Renal cortex interstitium (tissue), 15 donors: ENCODE measurements at places on chromosomes 6 and 20. TPM values are rescaled to one million over a fixed set of nuclear protein-coding genes. Genes with fewer than 3 reads are reported as not detected.

GRCh38 chr6:128495536-128496333, 24.7 kb downstream of the PTPRK start:
- DNase-seq: no peak

The GGTLC1 gene
- not detected for polyA plus RNA-seq

GRCh38 chr6:27205375-27206278, 41.9 kb upstream of the PRSS16 start:
- DNase-seq: no peak

DNA sequence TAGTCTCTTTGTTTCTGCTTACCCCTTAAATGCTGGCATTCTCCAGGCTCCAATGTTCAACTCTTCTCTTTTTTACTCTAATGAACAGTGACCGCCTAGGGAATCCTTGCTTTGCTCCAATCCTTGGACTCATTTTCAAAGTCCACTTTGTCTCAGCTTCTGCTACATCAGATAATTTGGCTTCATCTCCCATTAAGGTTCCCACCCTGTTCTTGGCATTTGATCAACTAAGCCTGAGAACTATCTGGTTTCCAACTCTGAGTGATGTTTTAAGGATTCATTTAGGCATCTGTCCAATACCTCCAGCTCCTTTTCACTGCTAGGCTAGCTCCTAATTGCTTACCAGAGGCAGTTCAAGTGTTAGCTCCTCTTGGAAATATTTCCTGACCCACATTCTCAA, 64.9 kb downstream of the ME1 start:
- no peak for DNase-seq

GRCh38 chr6:18405477-18406293, 18.5 kb downstream of the RNF144B start:
- DNase-seq: no peak

DNA sequence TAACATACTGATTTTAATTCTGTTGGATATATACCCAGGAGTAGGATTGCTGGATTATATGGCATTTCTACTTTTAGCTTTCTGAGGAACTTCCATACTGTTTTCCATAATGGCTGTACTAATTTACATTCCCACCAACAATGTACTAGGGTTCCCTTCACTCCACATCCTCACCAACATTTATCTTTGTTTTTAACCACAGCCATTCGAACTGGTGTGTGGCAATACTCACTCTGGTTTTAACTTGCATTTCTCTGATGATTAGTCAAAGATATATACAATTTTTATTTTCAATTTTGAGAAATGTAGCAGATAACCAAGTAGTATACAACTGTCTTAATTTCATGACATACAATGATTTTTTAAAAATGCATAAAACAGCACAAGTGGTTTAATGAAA, 30.3 kb upstream of the ADGRG6 start:
- DNase-seq: no peak

GRCh38 chr6:154292066-154292465, 64.5 kb downstream of the IPCEF1 start:
- no peak for DNase-seq

The COL12A1 gene
- polyA plus RNA-seq: 106 TPM

DNA sequence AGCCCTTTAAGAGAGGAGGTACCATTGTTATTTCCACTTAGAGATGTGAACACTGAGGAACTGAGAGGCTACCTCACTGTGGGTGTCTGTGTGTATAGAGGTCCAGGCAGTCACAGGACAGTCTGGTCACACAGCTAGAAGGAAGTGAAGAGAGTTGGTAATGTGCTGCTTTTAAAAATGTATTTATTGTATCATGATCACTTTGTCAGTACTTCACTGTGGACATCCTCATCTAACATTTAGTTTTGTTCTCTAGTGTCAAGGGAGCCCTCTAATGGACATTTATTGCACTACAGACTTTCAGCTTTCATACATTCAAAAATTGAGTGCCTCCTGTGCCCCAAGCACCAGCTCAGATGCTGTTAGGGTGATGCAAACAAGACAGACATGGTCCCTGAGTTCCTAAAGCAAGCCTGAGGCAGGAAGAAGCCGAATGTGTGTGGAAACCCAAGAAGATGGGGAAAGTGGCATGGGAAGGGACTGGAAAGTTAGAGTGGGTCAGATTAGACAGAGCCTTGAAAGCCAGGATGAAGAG, 123.0 kb downstream of the SLC16A10 start:
- DNase-seq: no peak

The ZC2HC1B gene
- not detected for polyA plus RNA-seq
